ENCODE measurements at places on chromosomes 2 and 18. TPM values are rescaled to one million over a fixed set of nuclear protein-coding genes. Genes with fewer than 3 reads are reported as not detected.

Gene PJVK
- total RNA-seq: 1.3 TPM

Gene SLC16A14
- not detected for total RNA-seq

Gene LONRF2
- total RNA-seq: not detected

- no peak for DNase-seq
Measured at GRCh38 chr2:100537918-100538317, 24.9 kb upstream of the PDCL3 start.

GRCh38 chr2:158142568-158143332 lies 41.1 kb downstream of the UPP2 start:
- DNase-seq: no peak

- DNase-seq: peak; percentile 53
Measured at GRCh38 chr2:85718009-85718391, 23.8 kb downstream of the GNLY start.

DNA sequence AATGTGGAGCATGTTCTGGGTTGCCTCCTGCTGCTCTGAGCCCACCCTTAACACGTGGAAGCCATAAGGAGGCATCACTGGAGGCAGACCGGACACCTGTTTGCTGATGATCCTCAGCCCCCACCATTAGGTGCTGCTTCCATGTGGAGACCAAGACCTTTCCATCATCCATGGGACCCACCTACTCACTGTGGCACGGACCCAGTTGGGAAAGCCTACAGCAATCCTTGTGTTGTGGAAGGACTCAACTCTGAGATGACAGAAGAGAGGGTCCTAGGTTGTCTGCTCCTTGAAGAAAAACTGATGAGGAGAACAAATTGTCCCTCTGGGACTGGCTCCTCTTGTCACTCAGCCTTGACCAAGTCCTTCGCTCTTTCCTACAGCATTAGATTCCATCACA lies 86.5 kb upstream of the RAB12 start:
- no peak for DNase-seq

DNA sequence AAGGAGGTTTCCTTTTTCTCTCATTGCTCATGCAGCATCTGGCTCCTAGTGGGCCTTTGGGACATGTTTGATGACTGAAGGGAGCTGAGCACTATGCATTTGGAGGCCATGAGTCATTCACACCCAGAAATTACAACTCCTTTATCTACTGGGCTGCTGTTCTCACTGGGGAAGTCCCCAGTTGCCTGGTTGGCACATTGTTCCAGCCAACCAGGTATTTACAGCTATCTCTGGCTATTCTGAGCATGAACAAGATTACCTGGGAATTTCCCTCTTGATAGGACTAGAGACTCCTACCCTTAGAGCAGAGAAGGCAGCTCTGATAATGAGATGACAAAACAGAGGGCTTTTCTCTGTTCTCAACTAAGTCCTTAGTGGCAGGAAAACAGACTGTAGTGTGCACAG lies 206.5 kb downstream of the SETBP1 start:
- DNase-seq: no peak

- no peak for DNase-seq
Measured at GRCh38 chr2:37919631-37920032, 5.5 kb upstream of the RMDN2 start.

- DNase-seq: no peak
Measured at GRCh38 chr2:172535119-172535518, 20.8 kb upstream of the PDK1 start.

DNA sequence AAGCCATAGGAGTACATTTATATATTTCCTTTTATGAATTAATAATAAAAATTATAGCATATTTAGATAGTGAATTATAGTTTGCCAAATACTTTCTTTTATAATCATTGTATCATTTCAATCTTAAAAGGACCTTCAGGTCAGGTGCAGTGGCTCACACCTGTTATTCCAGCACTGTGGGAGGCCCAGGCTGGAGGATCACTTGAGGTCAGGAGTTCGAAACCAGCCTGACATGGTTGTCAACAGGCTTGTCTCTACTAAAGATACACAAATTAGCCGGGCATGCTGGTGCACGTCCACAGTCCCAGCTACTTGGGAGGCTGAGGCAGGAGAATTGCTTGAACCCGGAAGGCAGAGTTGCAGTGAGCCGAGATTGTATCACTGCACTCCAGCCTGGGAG lies 19.7 kb downstream of the APOB start:
- no peak for DNase-seq

- DNase-seq: no peak
Measured at GRCh38 chr18:23133860-23134779, 1.2 kb upstream of the CABLES1 start.

- DNase-seq: no peak
Measured at GRCh38 chr18:13436576-13436975, 218.0 kb downstream of the LDLRAD4 start.

GRCh38 chr18:45218436-45218835 lies 396.8 kb upstream of the SLC14A2 start:
- DNase-seq: no peak

DNA sequence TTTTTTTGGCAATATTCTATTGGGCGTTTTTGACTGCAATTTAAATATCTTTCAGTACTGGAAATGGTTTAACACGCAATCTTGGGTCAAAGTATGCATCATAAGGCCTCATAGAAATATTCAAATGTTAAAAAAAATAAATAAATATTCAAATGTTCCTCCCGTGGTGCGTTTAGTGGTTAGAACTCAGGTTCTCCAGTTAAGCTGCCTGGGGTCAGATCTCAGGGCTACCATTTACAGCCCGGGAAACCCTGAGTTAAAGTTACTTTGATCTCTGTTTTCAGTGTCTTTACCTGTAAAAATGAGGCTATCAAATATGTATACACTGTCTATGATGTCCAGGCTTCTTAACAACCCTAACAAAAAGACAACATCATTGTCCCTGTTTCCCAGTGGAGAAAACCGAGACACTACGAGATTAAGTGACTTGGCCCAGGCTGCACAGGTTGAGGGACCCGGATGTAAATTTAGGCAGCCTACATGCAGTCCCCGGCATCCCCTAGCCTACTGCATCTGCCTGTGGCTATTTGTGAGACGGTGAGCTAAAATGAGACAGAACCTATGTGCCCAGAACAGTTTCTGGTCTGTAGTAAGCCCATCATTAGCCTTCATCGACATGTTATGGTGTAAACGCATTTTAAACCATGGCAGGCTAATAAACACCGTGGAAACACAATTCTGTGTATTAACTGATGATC lies 1.7 kb downstream of the FHL2 start:
- no peak for DNase-seq
